ENCODE measurements at places on chromosomes 2 and 18.

GRCh38 chr2:124145982-124146381 lies 120.9 kb downstream of the CNTNAP5 start:
- no peak for DNase-seq

DNA sequence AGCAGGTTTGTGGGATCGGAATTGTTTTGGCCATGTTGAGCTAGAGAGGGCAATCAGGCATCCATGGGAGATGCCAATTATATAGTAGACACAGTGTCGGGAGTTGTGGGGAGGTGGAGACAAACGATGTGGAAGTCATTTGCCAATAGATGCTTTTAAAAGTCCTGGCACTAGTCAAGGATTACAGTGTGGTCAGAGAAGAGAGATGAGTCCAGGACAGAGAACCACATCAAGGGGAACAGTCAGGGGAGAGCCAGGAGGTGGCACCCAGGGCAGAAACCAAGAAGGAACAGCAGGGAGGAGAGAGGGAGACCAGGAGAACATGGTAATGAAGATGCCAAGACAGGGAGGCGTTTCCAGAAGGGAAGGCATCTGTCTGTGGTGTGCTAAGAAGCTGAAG lies 81.2 kb downstream of the ARL4C start:
- no peak for DNase-seq

DNA sequence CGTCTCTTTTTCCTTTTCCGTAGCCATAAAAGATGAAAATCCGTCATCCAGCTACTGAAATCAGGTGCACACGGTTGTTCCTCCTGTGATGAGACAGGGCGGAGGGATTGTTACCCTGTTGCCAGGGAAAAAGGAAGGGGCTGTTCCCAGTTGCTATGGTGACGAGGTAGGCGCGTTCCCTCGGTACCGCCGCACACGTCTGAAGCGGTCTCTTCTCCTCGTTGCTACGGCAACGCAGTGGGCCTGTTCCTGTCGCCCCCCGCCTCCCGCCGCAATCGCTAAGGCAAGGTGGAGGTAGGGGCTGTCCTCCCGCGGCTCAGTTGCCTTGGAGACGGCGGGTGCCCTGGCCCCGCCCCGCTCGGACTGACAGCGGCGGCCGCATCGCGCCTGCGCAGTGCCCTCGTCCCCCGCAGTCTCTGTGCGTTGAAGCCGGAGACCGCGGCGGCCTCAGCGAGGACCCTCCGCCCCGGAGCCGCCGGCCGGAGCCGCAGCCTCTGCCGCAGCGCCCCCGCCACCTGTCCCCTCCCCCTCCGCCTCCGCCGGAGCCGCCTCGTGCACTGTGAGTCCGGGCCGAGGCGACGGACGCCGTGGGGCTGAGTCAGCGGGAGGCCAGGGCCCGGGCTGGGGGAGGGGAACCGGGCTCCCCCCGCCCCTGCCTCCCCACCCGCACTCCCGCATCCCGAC lies at the start of gene MAPRE3:
Gene MAPRE3, plus strand, starts transcription at position 394 of the 684 bp plus-strand sequence. CDS start 51,582 bp downstream, outside the sequence.
- DNase-seq = peak; percentile 62

- no peak for DNase-seq
Measured at GRCh38 chr2:158507679-158508078, 50.9 kb downstream of the PKP4 start.

- no peak for DNase-seq
Measured at GRCh38 chr2:52342458-52342857, 1310.5 kb upstream of the NRXN1 start.

All from NCI-H1048 (cell line).